Stimulated activated CD8-positive, alpha-beta memory T cell treated with anti-CD3 and anti-CD28 coated beads, Interleukin-4, amount 100 ng/mL, for 4 hours (primary cell): ENCODE measurements at places on chromosomes 6 and 20.

- DNase-seq: no peak
Observed at GRCh38 chr6:10409233-10409721, 5.6 kb downstream of the TFAP2A start.

GRCh38 chr6:159941286-159942113 is 27.4 kb upstream of the IGF2R start:
- no peak for DNase-seq

DNA sequence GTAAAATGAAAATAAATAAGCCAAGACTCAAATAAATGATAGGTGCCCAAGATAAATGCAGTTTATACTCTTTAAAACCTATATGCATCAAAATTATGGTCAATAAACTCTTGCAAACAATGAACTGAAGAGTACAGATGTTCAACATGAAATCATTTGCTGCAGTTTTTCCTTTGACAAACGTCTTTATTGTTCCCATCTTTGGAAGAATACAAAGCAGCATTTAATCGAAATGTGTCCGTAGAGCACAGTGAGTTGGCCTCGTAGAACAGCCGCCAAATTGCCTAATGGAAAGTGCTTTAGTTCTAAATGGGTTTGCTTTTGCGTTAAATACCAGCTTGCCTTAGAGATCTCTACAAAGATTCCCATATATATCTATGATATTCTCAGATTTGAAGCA is 447.4 kb downstream of the PKHD1 start:
- DNase-seq: no peak

- DNase-seq: no peak
Observed at GRCh38 chr6:119575721-119576120, 226.2 kb upstream of the MAN1A1 start.

GRCh38 chr20:37335642-37336368 is 10.1 kb upstream of the SRC start:
- no peak for DNase-seq
